ENCODE measurements at places on chromosomes 6 and 20.

DNA sequence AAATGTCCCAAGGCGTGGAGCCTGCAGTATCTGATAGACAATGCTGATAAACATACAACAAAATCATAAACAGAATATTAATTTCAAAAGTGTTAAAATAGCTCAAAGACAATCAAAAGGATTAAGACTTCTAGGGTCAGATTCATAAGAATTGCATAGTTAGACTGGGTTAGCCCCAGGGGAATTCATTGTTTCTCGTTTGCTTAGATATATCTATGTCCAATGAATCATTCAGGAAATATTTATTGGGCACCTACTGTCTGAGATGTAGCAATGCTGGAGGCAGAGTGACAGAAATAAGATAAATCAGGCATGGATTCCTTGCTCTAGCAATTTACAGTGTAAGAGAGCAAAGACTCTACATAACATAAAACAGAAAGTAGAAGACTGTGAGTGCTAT lies 124.4 kb upstream of the PRL start:
- DNase-seq: no peak

GRCh38 chr6:105263685-105264610 lies 84.1 kb upstream of the POPDC3 start:
- no peak for DNase-seq

- DNase-seq: no peak
These were observed 11.0 kb upstream of the LOC128125822 start for GRCh38 chr6:63561288-63561687.

DNA sequence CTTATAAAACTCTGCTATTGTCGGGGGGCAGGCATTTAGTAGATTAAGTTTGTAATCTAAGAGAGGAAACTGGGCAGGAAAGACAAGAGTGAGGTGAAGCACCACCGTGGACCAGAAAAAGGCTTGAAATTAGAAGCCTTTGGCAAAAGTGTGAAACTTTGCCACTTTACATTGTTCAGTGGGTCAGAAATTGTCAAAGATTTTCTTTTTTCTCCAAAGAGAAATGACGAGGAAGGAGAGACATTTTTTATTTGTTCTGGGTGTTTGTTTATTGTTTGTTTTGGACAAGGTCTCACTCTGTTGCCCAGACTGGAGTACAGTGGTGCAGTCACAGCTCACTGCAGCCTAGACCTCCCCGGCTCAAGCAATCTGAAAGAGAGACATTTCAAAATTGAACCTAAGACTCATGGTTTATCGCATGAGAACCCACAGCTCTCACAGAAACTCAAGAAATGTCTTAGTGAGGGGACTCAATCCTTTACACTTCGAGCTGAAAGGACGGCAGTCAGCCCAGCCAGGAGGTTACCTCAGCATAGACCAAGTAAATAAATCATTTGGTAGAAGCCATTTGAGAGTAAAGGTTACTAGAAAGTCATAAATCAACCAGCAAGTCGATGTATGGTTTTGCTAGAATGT lies 262.8 kb upstream of the TAB2 start:
- DNase-seq: no peak

DNA sequence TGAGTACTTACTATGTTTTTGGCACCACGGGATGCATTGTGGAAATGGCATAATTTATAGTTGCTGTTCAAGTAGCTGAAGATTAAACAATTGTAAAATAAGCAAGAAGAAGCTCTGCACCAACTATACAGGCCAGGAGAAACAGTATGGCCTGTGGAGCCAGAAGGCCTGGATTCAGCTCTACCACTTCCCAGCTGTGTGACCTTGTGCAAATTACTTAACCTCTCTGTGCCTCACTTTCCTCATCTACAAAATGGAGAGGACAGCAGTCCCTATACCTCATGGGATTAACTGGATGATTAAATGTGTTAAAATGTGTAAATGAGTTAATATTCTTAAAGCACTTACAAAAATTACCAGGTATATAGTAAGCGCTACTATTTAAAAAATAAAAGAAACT lies 49.1 kb downstream of the CNKSR3 start:
- no peak for DNase-seq

- no peak for DNase-seq
These were observed 42.3 kb upstream of the ATXN1 start for GRCh38 chr6:16803294-16804200.

GRCh38 chr6:145761584-145761983 lies 26.3 kb upstream of the EPM2A start:
- no peak for DNase-seq

- no peak for DNase-seq
These were observed 4.9 kb upstream of the DEK start for GRCh38 chr6:18269253-18269652.

DNA sequence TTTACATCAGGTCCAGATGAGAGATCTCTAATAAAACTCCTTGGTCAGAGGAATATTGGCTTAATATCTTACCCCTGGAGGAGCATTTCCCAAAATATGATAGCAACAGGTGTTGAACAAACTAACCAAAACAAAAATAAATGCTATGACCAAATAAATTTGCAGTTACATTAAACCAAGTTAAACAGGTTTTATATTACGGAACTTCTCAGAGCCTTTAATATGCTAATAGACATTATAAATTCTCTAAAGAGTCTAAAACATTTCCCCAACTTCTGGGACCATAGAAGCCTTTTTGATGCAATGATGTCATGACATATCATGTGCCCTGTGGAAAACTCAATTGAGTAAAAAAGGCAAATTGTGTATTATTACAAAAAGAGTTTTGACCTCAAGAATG lies 90.9 kb upstream of the ARMC2 start:
- DNase-seq: no peak

DNA sequence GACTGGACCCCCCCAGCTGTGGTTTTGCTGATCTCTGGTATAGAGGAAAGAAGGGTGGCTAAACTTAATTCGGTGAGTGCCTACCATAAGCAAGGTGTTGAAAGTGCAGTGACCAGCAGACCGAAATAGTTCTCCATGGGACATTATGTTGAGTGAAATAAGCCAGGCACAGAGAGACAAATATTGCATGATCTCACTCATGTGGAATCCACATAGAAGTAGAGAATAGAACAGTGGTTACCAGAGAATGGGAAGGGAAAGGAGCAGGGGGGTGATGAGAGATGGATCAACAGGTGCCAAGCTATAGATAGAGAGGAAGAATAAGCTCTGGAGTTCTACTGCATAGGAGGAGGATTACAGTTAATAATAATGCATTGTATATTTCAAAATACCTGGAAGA lies 9.7 kb upstream of the GCNT2 start:
- no peak for DNase-seq

GRCh38 chr6:104109806-104110205 lies 749.9 kb downstream of the HACE1 start:
- no peak for DNase-seq

DNA sequence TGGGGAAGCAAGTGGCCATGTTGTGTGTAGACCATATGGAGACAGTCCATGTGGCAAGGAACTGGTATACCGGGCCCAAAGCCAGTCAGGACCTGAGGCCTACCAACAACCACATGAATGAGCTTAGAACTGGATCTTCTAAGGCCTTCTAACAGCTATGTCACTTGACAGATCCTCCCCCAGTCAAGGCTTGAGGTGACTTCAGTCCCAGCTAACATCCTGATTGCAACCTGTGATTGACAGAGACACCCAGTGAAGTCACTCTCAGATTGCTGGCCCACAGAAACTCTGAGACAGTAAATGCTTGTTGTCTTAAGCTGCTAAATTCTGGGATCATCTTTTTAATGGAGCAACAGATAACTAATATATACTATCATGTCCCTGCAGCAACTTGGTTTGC lies 32.9 kb downstream of the AHI1 start:
- DNase-seq: no peak

DNA sequence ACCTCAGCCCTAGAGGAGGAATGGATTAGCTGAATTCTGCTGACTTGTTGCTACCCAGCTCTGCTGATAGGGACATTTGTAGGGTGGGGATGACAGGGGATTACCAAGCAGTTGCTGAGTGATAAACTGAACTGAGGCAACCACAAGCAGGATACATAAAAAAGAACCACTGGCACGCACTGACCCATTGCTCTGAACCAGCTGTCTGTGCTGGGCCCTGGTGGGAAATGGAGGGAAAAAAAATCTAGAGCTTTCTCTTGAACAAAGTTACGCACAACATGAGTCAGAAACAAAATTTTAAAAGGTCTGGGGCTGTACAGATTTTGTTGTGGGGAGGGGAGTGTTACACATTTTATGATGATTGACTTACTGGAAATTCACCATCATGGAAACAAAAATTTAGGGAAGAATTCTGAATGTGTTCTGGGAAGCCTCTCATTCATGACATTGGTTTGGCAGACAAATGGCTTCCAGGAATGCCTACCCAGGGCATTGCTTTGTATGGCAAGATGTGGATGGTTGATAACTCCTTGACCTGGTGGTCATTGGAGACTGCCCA lies 37.7 kb downstream of the FOXO3 start:
- no peak for DNase-seq

DNA sequence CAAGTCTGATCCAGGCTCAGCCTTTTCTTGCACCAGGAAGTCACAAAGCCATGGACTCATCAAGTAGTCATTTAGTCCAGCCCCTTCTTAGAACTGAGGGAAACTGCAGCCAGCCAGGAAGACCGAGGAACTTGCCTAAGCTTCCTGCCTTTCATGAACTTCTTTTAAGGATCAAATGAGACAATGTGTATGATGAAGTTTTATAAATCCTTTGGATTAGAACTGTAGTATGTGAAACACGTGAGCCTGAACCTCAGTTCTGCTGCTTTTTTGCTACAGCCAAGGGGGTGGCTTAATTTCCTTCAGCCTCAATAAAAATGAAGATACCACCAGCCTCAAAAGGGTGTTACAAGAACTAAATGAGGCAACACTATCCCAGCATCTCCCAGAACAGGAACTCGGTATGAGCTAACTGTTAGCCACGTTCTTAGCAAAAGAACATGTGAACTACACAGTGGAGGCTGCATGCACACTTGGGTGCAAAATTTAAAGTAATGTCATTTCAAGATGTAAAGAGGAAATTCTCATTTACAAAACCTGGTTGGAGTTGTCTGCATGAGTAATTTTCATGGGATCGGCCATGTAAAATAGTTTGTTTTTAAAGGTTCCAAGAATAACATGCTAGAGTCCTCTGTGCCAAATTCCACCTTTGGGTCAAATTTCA lies 76.0 kb upstream of the TBC1D7 start:
- DNase-seq: no peak

GRCh38 chr6:41801380-41801779 lies 13.9 kb downstream of the TOMM6 start:
- no peak for DNase-seq

DNA sequence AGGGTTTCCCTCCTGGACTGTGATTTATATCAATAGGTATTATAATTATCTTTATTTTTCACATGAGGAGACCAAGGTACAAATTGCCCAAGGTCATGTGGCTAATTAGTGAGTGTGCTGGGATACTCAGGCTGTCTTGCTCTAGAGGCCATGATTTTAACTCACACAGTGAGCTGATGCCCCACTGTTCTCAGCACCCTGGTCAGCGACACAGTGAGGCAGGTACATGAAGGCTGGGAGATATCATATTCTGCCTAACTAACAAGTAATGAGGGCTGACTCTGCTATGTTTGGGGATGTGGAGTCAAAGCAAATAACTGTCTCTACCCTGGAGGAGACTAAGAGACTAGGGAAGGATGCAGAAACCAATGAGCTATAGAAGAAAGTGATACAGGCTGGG lies 501.1 kb downstream of the PTPRT start:
- no peak for DNase-seq

- DNase-seq: peak; percentile 6
These were observed 20.6 kb upstream of the SGK2 start for GRCh38 chr20:43537921-43538877.

GRCh38 chr6:129890164-129890563 lies 29.0 kb upstream of the TMEM244 start:
- no peak for DNase-seq

DNA sequence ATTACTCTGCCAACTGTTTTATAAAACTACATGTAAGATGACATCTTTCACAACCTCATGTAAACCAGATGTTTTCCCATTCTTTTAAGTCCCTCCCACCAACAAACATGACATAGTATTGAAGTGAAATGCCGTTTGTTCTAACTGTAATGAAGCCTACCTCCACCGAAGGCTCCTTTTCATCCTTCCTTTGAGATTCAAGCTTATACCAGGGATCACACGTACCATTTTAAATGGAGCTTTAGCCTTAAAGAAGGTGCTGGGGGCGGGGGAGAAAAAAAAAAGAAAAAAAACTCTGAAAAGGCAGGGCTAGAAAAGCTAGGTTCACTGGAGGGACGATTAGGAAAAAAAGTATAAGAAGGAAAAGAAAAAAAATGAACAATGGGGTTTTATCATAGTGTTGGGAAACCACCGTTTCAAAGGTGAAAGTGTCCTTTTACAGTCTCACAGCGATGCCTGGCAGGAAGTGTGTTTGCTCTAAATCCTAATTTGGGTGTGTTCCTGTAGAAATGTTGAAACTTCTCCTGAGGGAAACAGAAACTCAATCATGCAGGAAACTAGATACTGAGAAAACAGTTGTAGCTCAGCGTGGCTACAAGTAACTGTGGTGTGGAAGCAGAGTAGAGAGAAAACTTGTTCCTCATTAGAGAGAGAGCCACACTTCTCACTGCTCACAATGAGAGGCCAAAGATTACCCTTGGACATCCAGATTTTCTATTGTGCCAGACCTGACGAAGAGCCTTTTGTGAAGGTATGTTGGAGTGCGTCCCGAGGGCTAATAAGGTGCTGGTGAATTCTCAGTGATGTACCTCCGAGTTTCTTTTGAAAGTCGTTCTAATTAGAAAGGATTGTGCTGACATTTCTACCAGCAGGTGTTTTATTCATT lies 37.6 kb upstream of the HINT3 start:
- peak; percentile 61 for DNase-seq

DNA sequence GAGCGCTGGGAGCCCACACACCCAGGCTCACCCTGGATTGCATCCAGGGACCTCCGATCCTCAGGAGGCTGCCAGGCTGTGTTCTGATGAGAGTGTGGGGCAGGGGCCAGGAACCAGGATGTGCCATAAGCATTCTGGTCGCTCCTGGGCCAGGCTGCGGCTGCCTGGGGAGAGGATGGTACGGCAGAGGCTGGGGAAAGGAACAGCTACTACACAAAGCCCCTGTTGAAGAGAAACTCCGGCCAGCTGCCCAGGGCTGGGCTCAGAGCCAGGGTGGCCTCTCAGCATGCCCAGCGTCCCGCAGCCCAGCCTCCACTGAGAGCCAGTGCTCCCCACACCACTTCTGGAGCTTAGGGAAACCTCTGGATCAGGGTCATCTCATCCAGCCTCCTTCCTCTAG lies 21.7 kb upstream of the OCSTAMP start:
- DNase-seq: no peak

DNA sequence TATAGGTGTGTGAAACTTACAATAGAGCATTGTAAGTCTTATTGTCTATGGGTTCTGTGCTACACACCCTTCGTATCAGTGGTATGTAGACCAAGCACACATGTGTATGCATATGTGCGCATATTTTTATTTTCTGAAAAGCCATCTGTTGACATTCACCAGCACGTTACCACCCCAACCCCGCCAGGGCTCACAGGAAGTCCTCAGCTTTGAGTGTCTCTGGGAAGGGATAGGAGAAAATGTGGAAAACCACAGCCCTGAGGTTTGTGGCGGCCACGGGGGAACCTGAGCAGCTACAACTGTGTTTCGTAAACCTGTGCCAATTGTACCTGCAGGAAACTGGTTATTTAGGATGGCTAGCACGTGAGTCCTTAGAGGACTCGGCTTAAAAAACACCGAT lies 123.3 kb upstream of the PHACTR3 start:
- DNase-seq: peak; percentile 17

- DNase-seq: no peak
These were observed 1.0 kb downstream of the SIM1 start for GRCh38 chr6:100463630-100464161.

- no peak for DNase-seq
These were observed 27.4 kb downstream of the PMEPA1 start for GRCh38 chr20:57682184-57683101.

GRCh38 chr20:34389206-34389953 lies 26.3 kb downstream of the ITCH start:
- DNase-seq: no peak

Data from DMS153 (cell line).